ENCODE measurements at places on chromosomes 1 and 21.

- DNase-seq, result no peak
Measured at GRCh38 chr1:162056043-162056442, 13.4 kb upstream of the NOS1AP start.

GRCh38 chr1:66533804-66534740 is at the start of gene SGIP1:
TSS of gene SGIP1 (plus strand) at chr1:66534153. CDS start at chr1:66534359, 206 bp downstream.
- no peak for DNase-seq

DNA sequence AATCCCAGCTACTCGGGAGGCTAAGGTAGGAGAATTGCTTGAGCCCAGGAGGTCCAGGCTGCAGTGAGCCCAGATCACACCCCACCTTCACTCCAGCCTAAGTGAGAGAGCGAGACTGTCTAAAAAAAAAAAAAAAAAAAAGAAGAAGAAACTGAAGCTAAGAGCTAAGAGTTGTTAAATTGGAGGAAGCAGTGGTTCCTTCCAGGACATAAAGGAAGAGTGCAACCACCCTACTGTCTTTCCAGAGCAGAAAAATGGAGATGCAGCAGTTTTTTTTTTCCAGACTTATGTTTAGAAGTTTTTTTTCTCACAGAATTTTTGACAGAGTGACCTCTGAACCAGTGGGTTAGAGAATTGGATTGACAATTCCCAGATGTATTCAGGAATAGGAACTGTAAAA is 88.7 kb downstream of the HLX start:
- no peak for DNase-seq

GRCh38 chr1:173628888-173629287 is 6.2 kb upstream of the TEX50 start:
- DNase-seq, result no peak

GRCh38 chr1:19315378-19316198 is 3.5 kb downstream of the SLC66A1 start:
- peak; percentile 44 for DNase-seq

DNA sequence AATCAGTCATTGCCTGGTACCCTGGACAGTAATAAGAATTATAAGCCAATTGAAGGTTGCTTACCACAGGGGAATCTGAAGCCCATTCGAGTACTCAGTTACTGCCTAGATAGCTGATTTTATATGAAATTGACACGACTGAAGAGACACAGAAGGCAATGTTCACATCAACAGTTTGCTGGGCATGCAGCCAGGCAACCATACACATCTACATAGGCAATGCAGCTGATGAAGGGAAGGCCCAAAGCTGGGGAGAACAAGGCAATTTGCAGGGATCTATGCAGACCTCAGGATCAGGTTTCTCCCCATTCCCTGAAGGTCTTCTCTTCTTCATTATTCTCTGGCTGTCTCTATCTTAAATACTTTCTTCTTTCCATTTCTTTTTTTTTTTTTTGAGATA is 448.7 kb downstream of the PTBP2 start:
- no peak for DNase-seq

- DNase-seq, result no peak
Measured at GRCh38 chr1:202225131-202225530, 31.5 kb downstream of the LGR6 start.

- no peak for DNase-seq
Measured at GRCh38 chr1:180269645-180270529, 39.8 kb downstream of the LHX4 start.

DNA sequence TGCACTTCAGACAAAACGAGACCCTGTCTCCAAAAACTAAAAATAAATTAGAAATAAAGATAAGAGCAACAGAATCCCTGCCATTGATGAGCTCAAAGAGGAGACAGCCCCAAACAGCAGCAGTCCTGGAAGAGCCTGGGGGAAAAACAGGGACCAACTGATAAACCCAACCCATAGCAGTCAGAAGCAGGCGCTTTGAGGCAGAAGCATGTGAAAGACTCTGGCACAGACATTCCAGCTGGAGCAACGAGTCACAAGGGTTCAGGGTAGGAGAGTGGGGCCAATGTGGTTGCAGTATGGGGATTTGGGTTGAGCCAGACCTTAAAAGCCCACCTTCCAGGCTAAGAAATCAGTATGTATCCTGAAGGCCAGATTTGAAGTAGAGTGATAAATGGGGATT is 78.5 kb downstream of the MPZL1 start:
- DNase-seq, result no peak

DNA sequence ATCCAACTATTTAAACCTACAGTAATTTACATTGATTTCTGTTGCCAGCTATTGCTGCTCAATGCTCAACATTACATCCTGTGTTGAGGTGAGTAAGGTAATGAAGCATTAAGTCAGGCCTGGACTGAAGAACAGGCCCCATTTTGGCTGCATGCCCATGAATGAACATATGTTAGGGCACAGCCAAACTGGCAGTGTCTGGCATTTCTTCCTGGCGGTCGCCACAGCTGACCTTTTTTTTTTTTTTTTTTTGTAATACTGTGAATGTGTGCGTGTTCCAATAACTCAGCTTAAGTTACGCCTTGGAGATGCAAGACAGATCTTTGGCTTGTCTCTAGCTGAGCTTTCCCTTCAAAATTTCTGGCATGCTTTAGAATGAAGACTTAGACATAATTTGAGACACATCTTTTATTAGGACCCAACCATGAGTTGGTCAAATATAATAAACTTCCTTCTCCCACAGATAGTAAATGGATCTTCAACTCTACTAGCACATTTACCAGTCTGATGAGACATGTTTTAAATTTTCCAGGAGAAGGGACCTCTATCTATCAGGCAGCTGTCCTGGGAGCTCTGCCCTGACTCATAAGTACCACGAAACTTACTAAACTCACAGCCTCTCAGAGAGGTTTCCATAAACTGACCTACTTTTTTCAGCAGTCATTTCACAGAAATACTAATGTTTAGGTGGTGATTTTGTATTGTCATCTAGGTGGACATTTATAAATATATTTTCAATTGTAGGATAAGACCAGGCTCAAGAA is 341.1 kb upstream of the RUNX1 start:
- DNase-seq, result no peak

DNA sequence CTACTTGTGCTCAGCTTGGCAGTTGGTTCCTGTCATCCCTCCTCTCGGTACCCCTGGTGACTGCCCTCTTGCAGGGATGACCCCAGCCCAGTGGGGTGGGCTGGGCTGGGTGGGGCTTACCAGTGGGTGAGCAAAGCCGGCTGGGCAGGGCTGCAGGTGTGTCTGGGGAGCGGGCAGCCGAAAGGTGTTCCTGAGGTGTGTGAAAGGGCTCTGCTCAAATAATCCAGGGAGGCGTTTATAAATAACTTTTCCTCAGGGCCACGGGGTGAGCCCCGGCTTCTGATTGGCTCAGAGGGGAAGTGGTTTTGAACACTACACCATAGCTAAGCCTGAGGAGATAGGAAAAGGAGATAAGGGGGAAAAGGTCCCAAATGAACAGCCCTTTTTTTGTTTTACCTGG is at the start of gene SLC26A9:
TSS of gene SLC26A9 (minus strand) at position 212 of the 400 bp plus-strand sequence. CDS start 7,636 bp downstream, outside the sequence.
- no peak for DNase-seq

DNA sequence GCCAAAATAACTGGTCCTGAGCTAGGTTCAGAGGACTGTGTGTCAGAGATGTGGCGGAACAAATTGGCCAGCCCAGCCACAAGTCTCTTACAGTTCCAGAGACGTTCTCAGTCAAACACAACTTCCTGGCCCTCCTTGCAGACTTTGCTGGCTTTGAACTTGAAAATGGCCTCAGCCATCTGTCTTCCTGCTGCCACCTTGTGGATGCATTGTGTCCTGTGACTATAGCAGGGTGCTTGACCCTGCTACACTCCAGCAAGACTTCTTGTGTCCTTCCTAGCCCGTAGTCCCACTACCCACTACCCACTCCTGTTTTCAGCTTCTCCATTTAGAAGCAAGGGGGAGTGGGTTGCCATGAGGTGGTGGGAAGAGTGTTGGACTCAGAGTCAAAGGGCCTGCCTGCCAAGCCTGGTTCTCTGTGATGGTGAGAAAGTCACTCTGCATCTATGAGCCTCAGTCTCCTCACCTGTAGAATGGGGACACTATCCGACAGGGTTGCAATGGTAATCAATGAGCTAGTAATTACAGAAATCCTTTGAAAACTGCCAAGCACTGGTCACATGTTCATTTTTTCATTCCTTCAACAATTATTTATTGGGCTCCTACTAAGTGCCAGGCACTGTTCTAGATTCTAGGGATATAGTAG is 109.9 kb downstream of the IGSF21 start:
- no peak for DNase-seq

DNA sequence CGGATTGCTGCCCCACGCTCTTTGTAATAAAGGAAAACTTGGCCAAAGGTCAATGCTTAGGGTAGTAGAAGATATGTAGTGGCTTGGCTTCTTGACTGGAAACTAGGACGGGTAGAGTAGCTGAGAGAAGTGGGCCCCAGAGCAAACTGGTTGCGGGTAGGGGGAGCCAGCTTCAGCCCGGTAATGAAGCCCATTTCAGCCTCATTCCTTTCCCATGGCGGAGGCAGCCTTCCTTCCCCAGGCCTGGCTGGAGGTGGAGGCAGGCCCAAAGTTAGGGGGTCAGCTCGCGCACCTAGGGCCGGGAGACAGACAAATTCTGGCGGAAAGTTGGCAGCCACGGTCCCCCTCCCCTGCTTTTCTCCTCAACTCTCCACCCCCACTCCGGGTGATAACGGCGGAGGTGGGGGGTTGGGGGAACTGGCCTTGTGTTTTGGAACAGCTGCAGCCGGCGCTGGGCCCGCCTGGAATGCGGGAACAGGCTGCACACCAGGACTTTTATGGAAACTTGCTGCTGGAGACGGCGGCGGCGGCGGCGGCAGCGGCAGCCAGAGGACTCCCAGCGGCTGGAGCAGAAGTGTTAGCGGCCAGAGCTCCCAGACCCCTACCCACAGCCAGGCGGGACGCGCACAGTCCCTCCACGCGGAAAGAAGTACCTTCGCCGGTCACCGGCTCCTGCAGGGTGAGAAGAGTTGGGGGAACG is at the start of gene NEXN:
TSS of gene NEXN (plus strand) at position 544 of the 700 bp plus-strand sequence. CDS start 27,483 bp downstream, outside the sequence.
- no peak for DNase-seq

GRCh38 chr1:227343206-227343605 is 24.9 kb upstream of the CDC42BPA start:
- no peak for DNase-seq

- no peak for DNase-seq
Measured at GRCh38 chr1:177824508-177824982, 145.3 kb downstream of the SEC16B start.

DNA sequence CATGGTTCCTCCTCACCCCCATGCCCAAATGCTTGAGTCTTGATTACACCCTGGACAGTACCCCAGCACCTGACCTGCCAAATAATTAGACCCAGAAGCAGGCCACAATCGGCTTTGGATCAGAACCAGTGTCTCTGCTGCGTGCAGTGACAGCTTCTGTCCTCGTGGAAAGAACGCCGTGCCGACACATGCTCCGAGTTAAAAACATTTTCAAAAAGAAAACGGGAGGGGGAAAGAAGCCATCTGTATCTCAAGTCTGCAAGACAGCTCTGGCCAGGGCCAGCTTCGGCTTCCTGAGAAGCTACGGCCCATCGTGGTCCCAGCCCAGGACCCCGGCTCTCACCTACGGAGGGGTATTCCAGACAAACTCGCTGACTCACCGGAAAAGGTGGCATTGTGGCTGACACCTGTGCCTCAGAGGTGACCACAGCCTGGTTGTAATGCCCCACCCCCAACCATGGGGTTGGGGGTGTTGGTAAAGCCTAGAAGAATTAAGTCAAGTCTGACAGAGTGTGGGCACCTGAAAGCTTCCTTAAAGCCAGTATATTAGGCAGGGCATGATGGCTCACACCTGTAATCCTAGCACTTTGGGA is 25.8 kb downstream of the SSBP3 start:
- DNase-seq, result no peak

- DNase-seq, result no peak
Measured at GRCh38 chr1:87958716-87959115, 630.0 kb downstream of the LMO4 start.

- no peak for DNase-seq
Measured at GRCh38 chr1:14599800-14600199, 1.3 kb downstream of the KAZN start.

DNA sequence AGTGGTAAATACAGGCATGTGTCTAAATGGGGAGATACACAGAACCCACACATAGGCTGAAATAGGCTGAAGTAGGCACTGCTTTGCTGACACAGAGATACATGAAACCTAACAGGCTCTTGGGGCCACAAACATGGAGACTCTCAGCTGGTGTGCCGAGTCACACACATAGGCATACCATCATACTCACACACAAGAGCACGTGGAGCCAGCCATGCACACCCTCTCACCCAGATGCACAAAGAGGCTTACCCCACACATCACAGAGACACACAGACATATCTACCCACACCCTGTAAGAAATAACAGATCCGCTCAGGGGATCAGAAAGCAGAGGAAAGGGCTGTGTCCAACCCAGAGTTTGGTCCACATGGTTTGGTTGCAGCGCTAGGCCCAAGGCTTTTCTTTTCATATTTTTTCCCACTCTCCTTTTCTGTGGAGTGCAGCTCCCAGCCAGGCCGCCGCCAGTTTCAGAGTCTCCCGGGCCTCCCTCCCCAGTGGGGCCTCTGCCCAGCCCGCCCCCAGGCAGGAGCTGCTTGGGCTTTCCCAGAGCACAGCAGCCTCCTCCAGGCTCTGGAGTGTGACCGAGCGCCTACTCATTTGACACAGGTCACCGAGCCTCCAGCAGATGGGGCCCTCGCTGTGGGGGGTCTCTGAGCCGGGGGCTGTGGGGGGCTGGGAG is 3.9 kb upstream of the POU3F1 start:
- DNase-seq, result no peak

DNA sequence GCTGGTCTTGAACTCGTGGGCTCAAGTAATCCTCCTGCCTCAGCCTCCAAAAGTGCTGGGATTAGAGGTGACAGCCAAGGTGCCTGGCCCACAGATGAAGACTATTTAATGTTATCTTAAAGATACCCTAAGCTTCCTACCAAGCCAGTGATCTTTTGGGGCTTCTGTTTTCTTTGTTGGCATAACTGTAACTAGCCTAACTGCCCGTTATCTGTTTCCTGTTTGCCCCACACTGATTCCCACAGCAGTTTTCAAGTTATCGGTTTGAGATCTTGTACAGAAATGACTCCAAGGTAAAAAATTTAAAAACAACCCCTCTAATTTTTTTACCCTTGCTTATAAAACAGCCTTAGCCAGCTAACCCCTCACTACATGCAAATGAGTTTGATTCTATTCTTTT is 12.4 kb downstream of the SELL start:
- DNase-seq, result no peak

DNA sequence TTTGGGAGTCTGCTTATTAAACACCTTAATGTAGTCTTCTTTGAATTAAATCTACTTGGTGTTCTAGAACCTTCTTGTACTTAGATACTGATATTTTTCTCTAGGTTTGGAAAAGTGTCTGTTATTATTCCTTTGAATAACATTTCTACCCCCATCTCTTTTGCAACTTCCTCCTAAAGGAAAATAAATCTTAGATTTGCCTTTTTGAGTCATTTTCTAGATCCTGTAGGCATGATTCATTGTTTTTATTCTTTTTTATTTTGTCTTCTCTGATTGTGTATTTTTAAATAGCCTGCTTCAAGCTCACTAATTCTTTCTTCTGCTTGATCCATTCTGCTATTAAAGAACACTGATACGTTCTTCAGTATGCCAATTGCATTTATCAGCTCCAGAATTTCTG is 155.9 kb upstream of the NEGR1 start:
- no peak for DNase-seq

DNA sequence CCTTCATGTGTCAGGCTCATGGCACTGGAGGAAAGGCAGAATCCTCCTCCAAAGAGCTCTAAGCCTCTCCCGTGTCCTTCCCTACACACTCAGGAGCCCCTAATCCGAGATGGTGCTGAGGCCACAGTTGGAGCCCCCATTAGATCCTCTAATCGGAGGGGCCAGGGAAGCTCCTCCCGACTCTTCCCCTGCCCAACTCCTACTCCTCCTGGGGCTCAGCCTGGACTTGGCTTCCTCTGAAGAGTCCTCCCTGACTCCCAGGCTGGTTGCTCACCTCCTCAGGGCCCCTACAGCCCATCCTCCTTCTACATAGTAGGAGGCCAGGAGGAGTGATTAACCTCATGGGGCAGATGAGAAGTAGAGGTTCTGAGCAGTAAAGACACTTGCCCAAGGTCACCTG is 21.3 kb upstream of the CDCP2 start:
- no peak for DNase-seq
